Dermis blood vessel endothelial cell (primary cell): ENCODE measurements at places on chromosomes 3 and 15. TPM values are rescaled to one million over a fixed set of nuclear protein-coding genes. Genes with fewer than 3 reads are reported as not detected.

GRCh38 chr15:78211189-78211921, 23.0 kb downstream of the ACSBG1 start:
- no peak for DNase-seq

The NEK10 gene
- total RNA-seq: 2.0 and 2.6 TPM in 2 replicates

DNA sequence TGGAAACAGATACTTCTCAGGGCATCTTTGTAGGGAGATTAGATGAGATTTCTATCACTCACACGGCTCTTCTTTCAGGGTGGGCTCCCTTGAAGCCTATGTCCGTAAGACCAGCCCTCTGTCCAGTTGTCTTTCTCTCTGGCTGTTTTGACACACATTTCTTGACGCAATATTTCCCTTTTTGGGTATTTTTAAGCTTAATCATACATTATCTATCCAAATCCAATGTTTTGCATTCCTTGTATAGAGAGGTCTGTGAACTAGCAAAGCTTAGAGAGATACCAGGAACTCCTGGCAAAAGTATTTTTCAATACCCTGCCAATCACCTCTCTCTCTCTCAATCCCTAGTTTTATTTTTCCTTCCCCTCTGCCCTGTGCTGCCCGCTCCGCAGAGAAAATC, 79.3 kb downstream of the EOMES start:
- no peak for DNase-seq

- DNase-seq: no peak
These were observed 20.2 kb upstream of the TMEM41A start for GRCh38 chr3:185519021-185519420.

GRCh38 chr3:159765030-159765859, 223.4 kb upstream of the IL12A start:
- peak; percentile 89 for DNase-seq

DNA sequence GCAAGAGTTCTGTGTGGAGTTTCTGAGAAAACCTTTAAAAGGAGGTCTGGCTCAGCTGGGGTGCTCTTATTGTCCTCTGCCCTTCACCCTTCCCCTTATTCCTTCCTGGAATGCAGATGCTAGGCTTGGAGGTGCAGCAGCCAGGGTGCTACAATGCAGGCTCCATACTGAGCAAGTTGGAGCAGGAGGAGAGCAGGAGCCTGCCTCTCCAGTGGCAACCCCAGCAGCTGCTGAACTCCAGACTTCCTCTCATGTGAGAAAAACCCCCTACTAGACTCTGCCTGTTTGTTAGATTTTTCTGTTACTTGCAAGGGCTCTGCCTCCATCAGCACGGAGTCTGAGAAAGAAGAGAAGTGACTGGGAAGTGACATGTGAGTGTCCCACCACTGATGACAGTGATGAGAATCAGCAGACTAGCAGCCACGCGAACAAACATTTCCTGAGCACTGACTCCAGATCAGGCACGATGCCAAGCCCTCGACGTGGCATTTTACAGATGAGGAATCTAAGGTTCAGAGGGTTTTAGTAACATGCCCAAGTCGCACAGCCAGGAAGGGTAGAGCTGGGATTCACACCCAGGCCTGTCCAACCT, 16.1 kb upstream of the RARRES1 start:
- peak; percentile 77 for DNase-seq

GRCh38 chr15:101522621-101523559, 33.4 kb upstream of the PCSK6 start:
- no peak for DNase-seq

The RARRES1 gene
- 1.3 and 6.0 TPM in 2 replicates for total RNA-seq

GRCh38 chr3:10180738-10181295, 16.1 kb downstream of the IRAK2 start:
- no peak for DNase-seq

DNA sequence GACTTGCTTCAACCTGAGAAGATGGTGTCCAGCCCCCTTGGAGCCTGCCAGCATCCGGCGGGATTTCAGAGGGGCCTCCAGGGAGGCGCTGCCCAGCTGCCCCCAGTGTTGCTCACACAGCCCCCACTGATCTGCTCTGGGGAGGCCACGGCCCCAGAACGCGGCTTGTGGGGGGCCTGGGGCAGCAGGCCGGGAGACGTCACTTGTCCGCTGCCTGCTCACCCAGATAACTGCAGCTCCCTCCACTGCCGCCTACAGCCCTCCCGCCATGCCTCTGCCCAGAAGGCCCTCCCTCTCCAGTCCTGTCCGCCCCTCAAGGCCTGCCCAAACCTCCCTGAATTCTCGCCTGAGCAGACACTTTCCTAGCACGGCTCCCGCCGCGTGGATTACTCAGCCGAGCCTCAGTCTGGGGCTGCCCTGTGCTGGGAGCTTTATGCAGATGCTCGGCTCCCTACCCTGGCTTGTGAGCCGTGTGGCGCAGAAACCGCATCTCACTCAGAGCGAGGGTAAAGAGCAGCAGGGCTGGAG, 17.2 kb upstream of the ADIPOQ start:
- DNase-seq: peak; percentile 13

- DNase-seq: no peak
These were observed 104.7 kb upstream of the PFN2 start for GRCh38 chr3:150075417-150075865.

GRCh38 chr15:85858586-85859375, 64.1 kb upstream of the KLHL25 start:
- peak; percentile 79 for DNase-seq

DNA sequence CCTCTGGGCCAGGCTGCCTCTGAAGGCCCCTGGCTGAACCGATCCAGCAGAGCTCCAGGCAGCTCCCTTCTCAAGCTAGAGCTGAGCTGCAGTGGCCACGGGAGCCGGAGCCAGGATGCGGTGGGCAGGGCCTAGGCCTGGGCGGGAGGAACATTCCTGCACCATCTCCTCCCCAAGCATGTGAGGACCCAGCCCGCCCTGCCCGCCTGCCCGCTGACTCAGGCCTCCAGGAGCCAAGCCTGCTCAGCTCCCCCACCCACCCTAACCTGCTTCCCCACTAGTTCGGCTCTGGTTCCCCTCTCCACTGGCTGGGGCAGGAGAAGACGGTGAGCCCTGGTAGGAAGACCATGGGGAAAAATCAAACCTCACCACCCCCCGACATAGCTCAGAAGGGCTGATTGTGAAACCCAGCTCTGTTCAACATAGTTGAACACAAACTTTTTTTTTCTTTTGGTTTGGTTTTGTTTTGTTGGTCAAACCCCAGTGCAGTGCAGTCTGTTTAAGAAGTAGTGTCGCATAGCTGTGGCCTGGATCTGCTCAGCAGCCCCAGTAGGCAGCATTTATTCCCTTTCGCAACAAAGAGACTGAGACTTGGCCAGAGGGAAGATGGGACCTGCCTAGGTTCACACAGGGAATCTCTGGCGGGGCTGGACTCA, 13.5 kb downstream of the SNX33 start:
- DNase-seq: peak; percentile 85

- DNase-seq: no peak
These were observed 68.5 kb upstream of the GBE1 start for GRCh38 chr3:81829937-81830336.

The TGM5 gene
- not detected in 2 replicates for total RNA-seq

DNA sequence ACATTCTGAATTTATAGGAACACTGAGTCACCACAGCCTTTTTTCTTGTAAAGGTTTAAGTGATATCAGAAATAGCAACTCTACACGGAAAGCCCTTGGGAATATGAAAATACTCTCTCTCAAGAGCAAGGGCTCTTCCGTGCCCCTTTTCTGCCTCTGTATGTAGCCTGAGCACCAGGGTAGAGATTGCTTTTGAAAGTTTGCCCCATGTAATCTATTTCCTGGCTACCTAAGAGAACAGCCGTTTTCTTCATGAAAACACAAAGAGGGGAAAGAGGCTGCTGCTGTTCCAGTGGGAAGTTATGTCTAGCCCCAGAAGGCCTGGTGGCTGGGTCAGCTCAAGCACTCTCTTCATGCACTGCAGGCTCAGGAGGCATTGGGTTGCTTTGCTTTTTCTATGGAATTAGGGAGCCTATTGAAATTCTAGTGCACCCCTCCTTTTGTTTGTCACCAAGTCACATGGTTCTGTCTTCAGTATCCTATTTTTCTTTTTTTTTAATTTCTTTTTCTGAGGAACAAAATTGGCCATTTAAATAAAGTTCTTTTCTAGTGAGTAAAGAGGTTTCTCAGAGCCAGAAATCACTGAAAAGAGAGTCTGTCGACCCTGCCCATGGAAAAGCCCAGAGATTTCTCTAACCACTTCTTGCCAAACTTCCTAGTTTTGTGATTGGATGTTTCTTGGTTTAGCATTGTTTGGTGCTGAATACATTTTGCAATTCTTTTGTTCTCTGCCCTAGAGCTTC, 39.5 kb downstream of the TIGIT start:
- DNase-seq: no peak

The CCR9 gene
- total RNA-seq: not detected in 2 replicates

The CD80 gene
- 0.14 and 0.17 TPM in 2 replicates for total RNA-seq

DNA sequence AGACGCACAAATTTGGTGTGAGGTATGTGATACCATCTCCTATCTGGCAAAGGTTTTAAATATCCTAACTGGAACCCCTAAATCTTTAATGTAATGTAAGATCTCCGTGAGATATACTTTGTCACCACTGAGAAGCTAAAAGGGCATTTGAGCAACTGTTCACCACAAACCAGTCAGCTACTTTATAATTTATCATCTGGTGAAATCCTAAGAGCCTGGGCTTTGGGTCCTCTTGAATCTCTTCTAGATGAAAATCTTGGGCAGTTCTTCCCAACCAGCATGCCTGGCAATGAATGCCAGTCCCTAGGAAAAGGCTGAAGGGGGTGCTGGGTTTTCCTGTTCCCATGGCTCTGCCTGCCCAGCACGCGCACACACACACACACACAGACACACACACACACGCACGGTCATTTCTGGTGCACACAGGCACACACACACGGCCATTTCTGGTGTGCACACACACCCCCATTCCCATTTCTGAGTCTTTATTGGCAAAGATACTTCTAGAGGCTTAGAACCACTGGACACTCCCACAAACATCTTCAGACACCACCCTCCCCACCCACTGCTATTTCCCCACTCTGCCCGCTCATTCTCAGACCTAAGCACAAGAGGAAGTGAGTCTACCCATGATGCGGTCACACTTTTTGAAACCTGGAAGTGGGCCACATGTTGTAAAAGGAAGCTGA, 72.6 kb downstream of the MYO1E start:
- peak; percentile 96 for DNase-seq
